Activated CD4-positive, CD25-positive, alpha-beta regulatory T cell treated with anti-CD3 and anti-CD28 coated beads, Interleukin-2, amount 50 U/mL, for 24 hours (primary cell): ENCODE measurements at places on chromosomes 2 and 18.

- peak; percentile 88 for ATAC-seq
Measured at GRCh38 chr2:73907840-73908452, 15.1 kb downstream of the ACTG2 start.

DNA sequence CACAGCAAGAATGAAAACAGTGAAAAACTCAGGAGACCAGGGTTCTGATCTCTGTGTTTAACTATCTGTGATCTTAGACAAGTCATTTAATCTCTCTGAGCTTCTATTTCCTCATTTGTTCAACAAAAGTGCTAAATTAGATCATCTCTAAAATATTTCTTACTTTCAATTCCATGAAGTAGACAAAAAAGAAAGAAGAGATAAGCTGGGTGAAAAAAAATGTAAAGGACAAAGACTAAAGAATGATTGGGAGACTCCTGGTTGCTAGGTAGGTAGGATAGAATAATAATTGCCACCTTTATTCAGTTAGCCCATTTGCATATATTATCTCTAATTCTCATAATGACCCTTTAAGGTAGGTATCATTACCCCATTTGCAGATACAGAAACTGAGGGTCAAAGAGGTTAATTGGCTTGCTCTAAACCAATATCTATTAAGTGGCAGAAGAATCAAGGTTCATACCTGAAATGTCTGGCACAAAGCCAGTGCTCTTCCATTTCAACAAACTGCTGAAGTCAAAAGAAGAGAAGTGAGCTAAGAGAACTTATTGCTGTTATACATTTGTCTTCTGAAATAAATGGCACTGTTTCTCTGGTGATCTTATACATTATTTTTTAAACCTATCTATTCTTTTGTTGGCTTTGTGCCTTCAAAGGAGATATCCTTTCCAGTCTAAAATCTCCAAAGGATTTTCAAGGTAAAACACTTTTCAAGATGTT lies 141.7 kb downstream of the OTX1 start:
- no peak for ATAC-seq

DNA sequence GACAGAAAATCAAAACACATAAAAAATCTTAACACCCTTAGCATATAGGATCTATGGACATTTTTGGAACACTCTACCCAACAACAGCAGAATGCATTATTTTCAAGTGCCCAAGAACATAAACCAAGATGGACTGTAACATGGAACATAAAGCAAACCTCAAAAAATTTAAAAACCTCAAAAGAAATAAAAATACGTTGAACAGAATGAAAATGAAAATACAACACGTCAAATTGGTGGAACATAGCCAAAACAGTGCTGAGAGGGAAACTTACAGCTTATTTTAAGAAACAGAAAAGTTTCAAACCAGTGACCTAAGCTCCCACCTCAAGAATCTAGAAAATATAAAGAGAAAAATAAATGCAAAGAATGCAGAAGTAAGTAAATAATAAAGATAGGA lies 58.3 kb upstream of the BCL2L11 start:
- no peak for ATAC-seq

GRCh38 chr2:174682578-174683391 lies 81.5 kb downstream of the CHRNA1 start:
- ATAC-seq = peak; percentile 64

- ATAC-seq = no peak
Measured at GRCh38 chr2:156125018-156125417, 207.5 kb downstream of the NR4A2 start.

- ATAC-seq = no peak
Measured at GRCh38 chr2:8822218-8822617, 15.2 kb downstream of the KIDINS220 start.

DNA sequence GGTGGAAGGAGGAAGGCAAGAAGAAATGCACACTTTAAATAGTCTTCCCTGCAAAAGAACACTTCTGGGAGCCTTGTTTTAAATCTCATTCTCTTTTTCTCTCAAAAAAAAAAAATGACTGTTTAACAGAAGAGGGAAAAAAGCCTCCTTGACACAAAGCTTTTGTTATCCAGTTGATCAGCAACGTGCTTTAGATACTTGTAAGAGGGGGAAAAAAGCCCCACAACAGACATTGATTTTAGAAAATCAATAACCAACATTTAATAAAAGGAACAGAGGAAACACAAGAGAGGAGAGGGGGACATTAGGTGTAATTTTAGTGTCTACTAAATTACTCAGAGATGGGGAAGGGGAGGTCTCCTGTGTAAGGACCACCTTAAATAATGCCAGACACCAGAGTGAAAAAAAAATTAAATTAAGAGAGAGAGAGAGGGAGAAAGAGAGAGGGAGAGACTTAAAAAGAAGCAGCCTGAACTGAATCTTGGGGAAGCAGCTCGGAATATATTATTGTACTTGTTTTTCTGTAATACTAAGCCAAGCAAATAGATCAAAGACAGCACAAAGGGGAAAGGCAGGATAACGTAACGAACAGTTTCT lies 4.7 kb downstream of the ZEB2 start:
- ATAC-seq = no peak

DNA sequence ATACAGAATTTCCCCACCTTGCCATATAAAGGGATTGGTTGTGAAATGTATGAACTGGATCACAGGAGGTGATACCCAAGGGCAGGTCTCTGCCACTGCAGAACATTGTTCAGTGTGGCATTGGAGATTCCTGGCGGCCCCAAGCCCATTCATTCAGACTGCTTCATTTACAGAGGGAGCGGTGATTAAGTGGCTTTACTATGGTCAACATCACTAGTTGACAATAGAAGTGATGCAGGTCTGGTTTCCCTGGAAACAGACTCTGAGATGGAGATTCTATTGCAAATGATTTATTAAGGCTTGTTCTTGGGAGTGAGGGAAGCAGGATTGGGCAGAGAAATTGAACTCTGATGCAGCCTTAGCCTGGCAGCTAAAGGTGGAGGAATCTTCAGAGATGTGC lies 62.4 kb downstream of the ZDBF2 start:
- ATAC-seq = no peak

DNA sequence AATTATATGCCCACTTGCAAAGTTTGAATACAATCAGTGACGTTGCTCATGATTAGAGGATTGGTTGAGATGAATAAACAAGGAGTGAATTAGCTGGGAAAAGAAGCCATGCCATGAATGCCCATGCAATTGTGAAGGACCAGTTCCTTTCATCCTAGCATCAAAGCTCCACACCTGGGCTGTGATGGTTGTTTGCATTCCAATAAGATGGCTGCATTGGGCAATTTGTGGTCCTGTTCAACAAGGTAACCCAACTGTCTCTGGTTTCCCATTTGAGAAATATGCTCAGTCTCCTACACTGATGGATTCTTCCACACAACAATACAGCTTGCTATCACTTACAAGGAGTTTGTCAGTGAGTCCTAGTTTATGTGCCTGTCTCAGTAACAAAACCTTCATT lies 550.2 kb downstream of the STK39 start:
- no peak for ATAC-seq

- no peak for ATAC-seq
Measured at GRCh38 chr2:11996618-11997017, 250.2 kb downstream of the LPIN1 start.

GRCh38 chr18:78772360-78773302 lies 207.0 kb upstream of the SALL3 start:
- ATAC-seq = no peak

GRCh38 chr2:238808761-238809160 lies 39.1 kb upstream of the TWIST2 start:
- ATAC-seq = no peak

GRCh38 chr2:216477283-216478035 lies 21.2 kb upstream of the RPL37A start:
- ATAC-seq = no peak

DNA sequence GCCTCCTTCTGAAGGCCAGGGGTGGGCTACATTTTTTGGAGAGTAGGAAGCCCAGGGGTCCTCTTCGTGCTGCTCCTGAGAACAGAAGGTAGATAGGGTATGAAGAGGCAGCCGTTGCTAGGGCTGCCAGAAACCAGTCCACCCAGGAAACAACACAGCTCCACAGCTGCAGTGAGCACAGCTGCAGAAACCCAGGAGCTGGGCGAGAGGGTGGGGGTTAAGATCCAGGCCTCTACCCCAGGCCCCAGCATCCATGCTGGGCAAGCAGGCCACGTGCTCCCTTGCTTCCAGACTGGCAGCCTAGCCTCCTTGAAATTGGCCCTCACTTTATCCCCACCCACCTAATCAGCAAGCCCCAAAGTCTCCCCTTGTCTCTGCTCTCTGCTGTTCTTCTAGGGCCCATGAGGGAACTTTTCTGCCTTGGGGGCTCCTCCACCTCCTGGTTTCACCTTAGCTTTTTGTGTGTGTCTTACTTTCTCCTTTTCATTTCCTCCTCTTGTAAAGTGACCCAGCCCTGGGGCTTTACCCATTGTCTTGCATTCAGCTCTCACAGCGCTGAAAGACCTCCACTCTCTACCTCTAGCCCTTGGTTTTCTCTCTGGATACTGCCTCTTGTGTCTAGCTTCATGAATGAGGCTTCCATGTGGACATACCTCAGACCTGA lies 30.7 kb downstream of the STON1 start:
- no peak for ATAC-seq

- no peak for ATAC-seq
Measured at GRCh38 chr2:26651799-26652198, 10.6 kb upstream of the CIB4 start.

DNA sequence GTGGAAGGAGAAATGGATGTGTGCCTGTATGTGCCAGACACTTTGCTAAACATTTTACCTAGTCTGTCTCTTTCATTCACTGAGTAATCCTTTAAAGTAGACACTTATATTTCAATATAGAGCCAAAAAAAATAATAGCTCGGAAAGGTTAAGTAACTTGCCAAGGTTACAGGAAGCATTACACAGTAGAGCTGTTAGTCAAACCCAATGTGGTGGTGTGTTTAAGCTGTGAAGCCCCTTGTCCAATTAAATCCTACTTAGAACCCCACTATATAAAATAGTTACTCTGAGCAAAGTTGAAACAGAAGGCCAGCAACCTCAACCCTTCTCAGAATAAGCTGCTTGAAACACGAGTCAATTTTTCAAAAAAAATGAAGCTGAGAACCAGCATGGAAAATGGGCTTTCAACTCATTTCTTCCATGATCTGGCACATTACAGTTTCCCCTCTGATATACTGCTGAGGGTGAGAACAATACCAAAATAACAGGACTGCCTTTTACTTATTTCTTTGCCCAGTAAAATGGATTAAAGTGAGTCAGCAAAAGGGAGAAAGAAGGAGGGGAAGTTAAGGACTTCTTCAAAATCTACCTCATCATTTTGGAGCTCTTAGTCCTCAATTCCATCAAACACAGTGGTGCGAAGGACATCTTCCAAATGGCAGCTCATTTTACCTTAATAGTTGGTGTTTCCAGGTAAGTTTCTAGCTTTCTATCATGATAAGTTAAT lies 7.9 kb downstream of the RDH14 start:
- peak; percentile 48 for ATAC-seq

DNA sequence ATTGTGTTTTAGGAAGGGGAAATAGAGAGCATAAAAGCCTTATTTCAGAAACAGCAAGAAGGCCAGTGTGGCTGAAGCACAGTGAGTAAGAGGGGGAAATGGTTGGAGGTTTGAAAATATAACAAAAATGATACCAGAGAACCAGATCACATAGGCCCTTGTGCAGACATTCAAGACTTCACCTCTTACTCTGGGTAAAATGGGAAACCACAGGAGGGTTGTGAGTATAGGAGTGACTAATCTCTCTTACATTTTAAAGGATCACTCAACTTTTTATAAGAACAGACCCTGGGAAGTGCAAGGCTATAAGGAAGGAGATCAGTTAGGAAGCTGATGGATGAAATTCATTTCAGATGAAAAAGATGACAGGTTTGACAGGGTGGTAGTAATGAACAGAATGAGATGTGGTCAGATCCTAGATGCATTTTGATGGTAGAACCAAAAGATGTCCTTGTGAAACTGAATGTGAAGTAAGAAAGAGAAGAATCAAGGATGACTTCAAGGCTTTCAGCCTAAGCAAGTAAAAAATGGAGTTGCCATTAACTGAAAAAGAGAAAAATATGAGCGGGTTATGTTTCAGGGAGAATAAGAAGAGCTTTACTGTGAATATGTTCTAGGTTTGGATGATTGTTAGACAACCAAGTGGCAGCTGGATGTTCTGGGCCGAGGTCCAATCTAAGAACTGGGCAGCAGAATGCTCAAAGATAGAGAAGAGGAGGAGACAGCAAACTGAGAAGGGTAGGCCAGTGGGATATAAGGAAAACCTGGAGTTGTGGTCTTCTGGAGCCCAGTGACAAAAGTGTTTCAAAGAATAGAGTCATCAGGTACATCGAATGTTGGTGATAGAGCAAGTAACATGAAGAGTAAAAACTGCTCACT lies 65.1 kb downstream of the USP40 start:
- ATAC-seq = no peak

- ATAC-seq = no peak
Measured at GRCh38 chr18:25650201-25650941, 298.4 kb upstream of the ZNF521 start.

- ATAC-seq = no peak
Measured at GRCh38 chr2:34480366-34480765, 881.3 kb upstream of the FAM98A start.

GRCh38 chr2:18474700-18475099 lies 85.8 kb downstream of the RDH14 start:
- ATAC-seq = no peak

- peak; percentile 44 for ATAC-seq
Measured at GRCh38 chr2:199458806-199459285, 1.1 kb upstream of the SATB2 start.

- no peak for ATAC-seq
Measured at GRCh38 chr18:61765097-61765496, 127.7 kb downstream of the RNF152 start.

DNA sequence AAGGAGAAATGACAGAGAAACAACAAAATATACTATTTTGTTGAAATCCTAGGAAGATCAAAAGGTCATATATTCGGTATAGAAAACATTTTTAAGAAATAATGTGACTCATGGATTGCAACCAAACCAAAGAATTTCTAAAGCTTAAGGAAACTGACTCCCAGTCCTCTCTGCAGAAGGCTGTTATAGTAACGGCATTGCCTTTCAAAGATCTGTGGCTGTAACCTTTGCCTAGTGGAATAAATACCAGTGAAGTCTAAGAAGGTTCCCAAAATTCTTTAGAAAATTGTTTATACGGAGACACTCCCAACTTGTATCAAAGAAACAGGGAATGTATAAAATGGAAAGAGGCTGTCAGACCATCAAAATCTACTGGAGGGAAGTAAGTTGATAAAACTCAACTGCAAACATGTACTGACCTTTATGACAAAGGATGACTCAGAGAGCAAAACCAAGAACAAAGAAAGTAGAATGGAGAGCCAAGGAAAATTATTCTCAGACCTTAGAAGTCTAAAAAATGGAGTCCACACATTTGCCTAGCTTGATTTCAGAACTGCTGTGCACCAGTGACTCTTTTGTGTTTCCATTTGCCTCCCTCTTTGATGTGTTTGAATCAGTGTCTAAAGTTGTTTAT lies 48.6 kb upstream of the FSIP2 start:
- no peak for ATAC-seq

GRCh38 chr2:64086347-64087082 lies 57.7 kb downstream of the PELI1 start:
- ATAC-seq = peak; percentile 53

- no peak for ATAC-seq
Measured at GRCh38 chr2:146870691-146871090, 974.1 kb upstream of the ACVR2A start.
